Activated T-cell treated with anti-CD3 and anti-CD28 coated beads, Interleukin-2, amount 50 U/mL, for 4 hours (primary cell): ENCODE measurements at places on chromosomes 7 and 10. TPM values are rescaled to one million over a fixed set of nuclear protein-coding genes. Genes with fewer than 3 reads are reported as not detected.

The FZD1 gene
- total RNA-seq = 0.22 TPM

The SLC26A3 gene
- total RNA-seq = 0.19 TPM

The SFRP5 gene
- total RNA-seq = not detected

The C10orf105 gene
- total RNA-seq = 0.28 TPM

The CTTNBP2 gene
- total RNA-seq = 0.08 TPM

The TMEM254 gene
- 9.7 TPM for total RNA-seq

The DHTKD1 gene
- total RNA-seq = 6.1 TPM

The ARHGEF5 gene
- 5.7 TPM for total RNA-seq

The C10orf62 gene
- not detected for total RNA-seq
